Hepatocyte (in vitro differentiated cells): ENCODE measurements at places on chromosomes 13 and 19. TPM values are rescaled to one million over a fixed set of nuclear protein-coding genes. Genes with fewer than 3 reads are reported as not detected.

HCST gene
- 0.97 and 1.4 TPM in 2 replicates for total RNA-seq

PINLYP gene
- 4.7 and 11.4 TPM in 2 replicates for total RNA-seq

FCHO1 gene
- total RNA-seq: 2.1 and 2.2 TPM in 2 replicates

CXCL17 gene
- total RNA-seq: 4.4 and 6.7 TPM in 2 replicates

ZNF728 gene
- total RNA-seq: not detected in 2 replicates

NBEA gene
- 10.3 and 12.3 TPM in 2 replicates for total RNA-seq
